NCI-H1105 treated with DMSO at 0.1 percent for 48 hours (cell line): ENCODE measurements at places on chromosomes 6 and 20.

GRCh38 chr20:57148263-57148662 is 118.2 kb downstream of the BMP7 start:
- no peak for DNase-seq

- DNase-seq, result peak; percentile 91
Observed at GRCh38 chr20:40689100-40689942, at the start of gene MAFB. Gene MAFB (minus strand): TSS chr20:40689236. CDS start chr20:40688850, 386 bp downstream.

DNA sequence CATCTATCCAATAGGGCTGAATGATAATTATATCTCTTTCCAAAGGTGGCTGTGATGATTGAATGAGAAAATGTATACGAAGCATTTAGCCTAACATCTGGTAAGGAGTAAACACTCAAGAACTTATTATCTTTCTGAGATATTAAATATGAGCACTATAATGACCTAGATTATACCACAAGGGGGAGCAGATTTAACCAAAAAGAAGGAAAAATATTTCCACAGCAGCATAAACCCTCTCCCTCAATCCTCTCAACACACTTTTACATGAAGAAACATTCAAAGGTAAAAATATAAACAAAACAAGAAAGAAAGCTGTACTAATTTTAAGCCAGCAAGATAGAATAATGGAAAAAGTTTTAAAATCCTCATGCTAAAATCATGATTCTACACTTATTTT is 68.4 kb downstream of the SHPRH start:
- peak; percentile 6 for DNase-seq

GRCh38 chr20:2093159-2093781 is 8.4 kb upstream of the STK35 start:
- peak; percentile 41 for DNase-seq

DNA sequence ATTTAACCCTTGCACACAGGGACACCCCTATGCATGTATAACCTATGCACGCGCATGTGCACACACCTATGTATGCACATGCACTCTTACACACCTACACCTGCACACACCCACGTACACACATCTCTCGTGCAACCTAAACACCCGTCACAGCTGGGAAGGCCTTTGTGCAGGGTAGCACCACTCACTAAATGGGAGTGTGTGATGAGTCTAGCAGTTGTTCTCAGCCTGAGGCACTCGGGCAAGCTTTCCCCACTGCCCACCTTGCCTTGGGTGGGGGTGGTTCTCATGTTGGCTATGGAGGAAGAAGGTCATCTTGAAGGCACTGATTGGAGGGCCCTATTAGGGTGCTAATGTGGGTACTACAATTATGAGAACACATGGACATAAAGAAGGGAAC is 85.8 kb downstream of the DLL1 start:
- DNase-seq, result no peak

DNA sequence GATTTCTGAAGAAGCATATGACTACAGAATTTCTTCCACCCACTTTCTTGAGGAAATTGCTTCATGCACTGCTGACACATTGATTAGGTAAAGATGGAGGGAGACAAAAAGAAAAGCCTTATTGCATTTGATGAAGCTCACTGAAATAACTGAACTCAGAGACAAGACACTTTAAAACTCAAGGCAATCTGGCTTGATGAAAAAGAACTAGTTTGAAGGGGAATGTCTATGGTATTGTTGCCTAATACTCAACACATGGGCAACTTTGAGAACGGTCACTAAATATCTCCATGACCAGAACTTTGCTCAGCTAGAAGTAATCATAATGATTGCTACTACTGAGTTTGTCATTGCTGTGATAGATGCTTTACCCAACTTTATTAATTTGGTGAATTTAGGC is 38.1 kb downstream of the HTR1B start:
- DNase-seq, result no peak

- no peak for DNase-seq
Observed at GRCh38 chr20:41180599-41181333, 43.4 kb downstream of the PLCG1 start.

- peak; percentile 71 for DNase-seq
Observed at GRCh38 chr6:116536216-116536621, 9.3 kb downstream of the TRAPPC3L start.

DNA sequence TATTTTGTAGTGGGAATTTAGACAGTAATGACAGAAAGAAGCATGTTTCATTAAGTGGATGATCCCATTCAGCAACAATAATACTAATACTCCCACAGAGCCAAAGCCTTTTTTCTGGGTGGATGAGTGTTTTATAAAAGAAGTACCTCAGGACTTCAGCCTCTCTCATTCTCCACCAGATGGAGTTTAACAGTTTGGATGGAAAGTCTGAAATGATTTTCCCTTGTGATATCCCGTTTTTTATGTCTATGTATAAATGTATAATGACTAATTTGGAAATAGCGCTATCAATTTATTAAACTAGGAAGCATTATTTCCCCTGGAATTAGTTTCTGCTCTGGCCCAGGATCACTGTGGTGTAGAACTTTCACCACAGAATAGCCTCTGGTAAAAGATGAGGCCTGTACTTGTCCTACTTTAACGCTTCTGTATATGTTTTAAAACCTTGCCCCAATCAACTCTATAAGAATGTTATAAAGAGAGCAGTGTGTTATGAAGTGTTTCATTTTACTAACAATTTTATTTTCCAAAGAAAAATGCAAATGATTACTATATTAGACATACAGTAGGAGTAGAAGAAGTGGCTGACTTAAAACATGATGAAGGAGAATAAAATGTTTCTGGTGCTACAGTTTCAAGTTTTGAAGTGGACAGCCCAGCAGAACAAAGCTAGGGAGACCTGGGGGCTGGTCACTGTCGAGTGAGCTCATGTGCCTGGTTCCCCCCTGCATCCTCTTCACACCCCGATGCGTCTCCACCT is 135.6 kb downstream of the HIVEP1 start:
- DNase-seq, result no peak

GRCh38 chr20:6028818-6029217 is 25.0 kb downstream of the LRRN4 start:
- no peak for DNase-seq

GRCh38 chr6:105593056-105593690 is 190.3 kb upstream of the PREP start:
- no peak for DNase-seq

- DNase-seq, result no peak
Observed at GRCh38 chr6:124393536-124393935, 568.7 kb upstream of the RNF217 start.

- DNase-seq, result no peak
Observed at GRCh38 chr6:776528-776931, 83.6 kb upstream of the EXOC2 start.

DNA sequence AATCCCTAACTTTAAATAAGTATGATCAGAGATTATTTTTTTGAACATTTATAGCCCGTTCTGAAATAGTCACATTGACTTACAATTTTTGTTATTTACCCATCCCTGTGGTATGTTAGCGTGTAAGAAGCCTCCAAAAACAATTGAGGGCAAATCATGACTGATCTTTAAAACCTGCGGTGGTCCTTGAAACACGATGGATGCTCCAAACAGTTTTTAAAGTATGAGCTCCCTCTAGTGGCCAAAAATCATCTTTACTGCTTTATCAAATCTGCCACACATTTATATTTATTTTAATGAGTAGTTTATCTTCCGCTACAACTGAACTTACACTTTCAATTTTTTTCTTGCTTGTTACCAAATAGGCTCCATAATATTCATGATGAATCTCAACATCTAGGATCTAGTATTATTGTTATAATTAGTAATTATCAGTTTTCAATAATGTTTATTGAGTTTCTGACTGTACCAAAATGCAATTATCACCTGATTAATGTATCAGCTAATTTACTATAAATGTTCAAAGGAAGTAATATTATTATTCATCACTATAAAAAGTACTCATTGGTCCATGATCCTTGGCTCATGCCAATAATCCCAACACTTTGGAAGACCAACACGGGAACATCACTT is 52.2 kb downstream of the MARCKS start:
- DNase-seq, result peak; percentile 75

GRCh38 chr6:156777577-156778453 is 637 bp downstream of the ARID1B start:
- DNase-seq, result peak; percentile 58

- DNase-seq, result no peak
Observed at GRCh38 chr6:81158956-81159355, 593.5 kb downstream of the TENT5A start.

GRCh38 chr6:118212451-118213173 is 305.5 kb downstream of the SLC35F1 start:
- peak; percentile 17 for DNase-seq

DNA sequence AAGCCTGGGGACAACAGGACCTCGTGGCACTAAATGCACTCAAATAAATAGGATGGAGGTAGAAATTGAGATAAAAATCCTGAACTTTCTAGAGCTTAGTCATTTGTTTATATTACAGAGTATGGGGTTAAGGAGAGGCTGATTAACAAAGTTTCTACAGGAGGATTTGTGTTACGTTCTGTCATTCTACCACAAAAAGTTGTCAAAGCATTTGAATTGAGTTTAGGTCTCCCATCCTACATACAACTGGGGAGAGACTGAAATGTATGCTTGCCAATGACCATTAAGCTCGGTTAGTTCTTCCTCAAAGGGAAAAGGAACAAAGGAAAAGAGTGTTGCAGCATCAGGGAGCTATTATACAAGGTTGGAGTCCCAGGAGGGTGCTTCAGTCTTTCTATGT is 597.9 kb downstream of the COL12A1 start:
- no peak for DNase-seq

DNA sequence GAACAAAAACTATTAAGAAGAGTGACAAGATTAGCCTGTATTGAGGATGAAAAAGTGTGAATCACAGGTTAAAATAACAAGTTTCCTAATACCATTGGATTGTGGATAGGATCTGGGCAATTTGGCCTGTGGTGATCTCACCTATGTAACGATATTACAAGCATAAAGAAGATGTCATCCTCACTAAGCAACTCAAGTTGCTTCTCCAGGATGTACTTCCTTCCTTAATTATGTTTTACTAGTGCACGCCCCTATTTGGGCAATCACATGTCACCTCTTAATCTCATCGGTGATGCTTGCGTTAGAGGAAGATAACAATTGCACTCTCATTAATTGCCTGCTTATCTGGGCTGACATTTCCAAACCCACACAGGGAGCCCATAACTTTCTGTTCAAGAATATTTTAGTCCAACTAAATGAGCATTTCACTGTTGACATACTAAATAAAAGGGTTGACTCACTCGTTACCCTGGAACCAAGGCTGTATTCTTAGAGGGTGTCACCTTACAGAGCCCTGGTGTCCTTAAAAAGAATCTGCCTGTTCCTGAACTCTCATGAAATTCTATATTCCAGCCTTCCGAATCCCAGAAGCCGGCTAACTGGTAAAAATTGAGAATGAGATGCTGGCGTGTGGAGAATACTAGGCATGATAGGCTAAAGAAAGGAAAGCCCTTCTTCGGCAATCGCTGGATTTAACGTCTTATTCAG is 88.2 kb upstream of the ATXN1 start:
- DNase-seq, result peak; percentile 20

DNA sequence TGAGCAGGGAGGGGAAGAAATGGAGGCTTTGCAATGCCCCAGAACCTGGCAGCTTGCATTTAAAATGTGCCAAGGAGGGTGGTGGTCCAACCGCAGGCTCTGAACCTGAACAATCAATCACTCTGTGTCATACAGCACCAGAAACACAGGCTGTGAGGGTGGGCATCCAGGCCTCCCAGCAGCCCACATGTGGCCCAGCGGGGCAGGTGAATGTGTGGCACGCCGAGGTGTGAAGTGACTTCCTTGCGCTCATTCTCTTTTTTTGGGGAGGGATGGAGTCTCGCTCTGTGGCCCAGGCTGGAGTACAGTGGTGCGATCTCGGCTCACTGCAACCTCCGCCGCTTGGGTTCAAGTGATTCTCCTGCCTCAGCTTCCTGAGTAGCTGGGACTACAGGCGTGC is 80.5 kb downstream of the GINS1 start:
- no peak for DNase-seq

- DNase-seq, result no peak
Observed at GRCh38 chr20:1061484-1062221, 56.7 kb upstream of the PSMF1 start.

DNA sequence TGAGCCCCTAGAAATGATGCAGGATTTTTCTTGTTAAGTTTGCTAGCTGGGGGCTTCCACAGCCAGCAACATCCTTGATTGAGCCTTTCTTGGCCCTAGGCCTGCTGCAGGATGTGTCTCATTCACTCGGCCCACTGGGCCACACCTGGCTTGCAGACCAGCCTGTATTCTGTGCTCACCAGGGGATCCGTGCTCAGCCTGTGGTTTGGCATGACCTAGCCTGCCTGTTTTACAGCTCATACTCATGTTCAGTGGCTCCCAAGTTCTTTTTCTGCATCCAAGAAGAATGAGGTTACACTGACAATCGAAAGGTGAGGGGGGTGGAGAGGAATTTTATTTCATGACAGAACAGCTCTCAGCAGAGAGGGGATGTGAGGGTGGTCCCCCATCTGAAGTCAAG is 263.4 kb downstream of the RIMS1 start:
- DNase-seq, result no peak

DNA sequence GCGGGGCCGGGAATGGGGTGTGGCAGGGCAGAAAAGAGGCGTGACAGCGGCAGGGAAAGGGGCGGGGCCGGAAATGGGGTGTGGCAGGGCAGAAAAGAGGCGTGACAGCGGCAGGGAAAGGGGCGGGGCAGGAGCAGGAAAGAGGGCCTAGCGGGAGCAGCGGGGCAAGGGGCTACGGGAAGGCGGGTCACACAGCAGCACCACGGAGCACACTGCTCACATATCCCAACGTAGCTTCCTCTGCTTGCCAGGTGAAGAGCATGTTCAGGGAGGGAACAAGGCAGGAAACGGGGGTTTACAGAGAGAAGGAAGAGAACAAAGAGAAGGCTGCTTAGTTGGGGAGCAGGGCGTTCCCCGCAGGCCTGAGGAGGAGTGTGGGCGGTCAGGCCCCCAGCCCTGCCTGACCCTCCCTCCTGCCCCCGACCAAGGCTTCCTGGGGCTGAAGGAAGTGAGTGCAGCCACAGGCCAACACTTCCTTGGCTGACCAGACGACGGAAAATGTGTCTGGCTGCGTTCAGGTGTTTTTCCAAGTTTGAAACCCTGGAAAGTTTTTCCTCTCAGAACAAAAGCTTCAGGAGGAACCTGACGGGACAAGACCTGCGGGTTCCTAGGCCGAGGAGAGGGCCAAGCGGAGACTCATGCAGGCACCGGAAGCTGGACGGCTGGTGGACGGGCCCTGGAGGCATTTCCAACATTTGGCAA is 13.8 kb downstream of the UCKL1 start:
- DNase-seq, result no peak
